ENCODE measurements at places on chromosomes 13 and 19.

GRCh38 chr13:25867038-25867437, 184.8 kb downstream of the SHISA2 start:
- DNase-seq, result no peak

- DNase-seq, result no peak
These were observed 136.7 kb downstream of the SOX1 start for GRCh38 chr13:112203614-112204013.

- DNase-seq, result no peak
These were observed 11.0 kb upstream of the ZNF766 start for GRCh38 chr19:52258426-52258825.

- no peak for DNase-seq
These were observed 8.8 kb downstream of the OBI1 start for GRCh38 chr13:78649997-78650716.

DNA sequence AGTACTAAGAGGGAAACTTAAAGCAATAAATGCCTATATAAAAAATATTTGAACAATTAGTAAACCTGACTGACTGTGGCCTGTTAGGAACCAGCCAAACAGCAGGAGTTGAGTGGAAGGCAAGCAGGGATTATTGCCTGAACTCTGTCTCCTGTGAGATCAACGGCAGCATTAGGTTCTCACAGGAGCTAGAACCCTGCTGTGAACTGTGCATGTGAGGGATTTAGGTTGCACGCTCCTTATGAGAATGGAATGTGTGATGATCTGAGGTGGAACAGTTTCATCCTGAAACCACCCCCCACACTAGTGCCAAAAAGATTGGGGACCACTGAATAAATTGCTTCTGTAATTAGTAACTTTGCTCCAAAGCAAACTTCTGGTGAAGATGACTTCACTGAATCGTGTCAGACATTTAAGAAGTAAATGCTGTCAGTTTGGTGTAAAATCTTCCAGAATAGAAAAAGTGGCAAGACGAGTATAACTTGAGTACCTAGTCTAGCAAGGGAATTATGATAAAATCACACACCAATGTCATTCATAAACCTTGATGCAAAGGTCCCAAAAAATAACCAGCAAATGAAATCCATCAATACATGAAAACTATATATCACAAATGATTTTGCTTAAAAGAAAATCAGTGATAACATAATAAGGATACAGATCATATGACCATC, 53.8 kb downstream of the SLC6A16 start:
- no peak for DNase-seq

- DNase-seq, result no peak
These were observed 345.3 kb downstream of the TEX29 start for GRCh38 chr13:111665691-111666095.

DNA sequence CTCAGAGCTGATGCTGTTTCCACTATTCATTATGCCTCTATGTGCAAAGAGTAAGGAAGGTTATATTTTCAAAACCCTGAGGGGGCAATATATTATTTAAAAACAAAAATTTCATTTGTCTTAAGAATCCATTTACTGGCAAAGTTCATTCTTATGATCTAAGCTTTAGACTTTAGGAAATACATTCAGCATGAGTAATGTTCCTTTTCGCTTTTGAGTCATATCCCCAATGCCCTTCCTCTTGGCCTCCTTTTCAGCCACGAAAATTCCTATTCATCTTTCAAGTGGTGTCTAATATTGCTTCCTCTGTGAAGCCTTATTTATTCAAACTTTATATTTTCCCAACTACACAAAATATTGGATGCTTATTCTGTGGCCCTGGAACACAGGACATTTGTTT, 1317.0 kb downstream of the PCDH9 start:
- DNase-seq, result no peak

GRCh38 chr19:19372656-19373416, 32.6 kb upstream of the GATAD2A start:
- no peak for DNase-seq

DNA sequence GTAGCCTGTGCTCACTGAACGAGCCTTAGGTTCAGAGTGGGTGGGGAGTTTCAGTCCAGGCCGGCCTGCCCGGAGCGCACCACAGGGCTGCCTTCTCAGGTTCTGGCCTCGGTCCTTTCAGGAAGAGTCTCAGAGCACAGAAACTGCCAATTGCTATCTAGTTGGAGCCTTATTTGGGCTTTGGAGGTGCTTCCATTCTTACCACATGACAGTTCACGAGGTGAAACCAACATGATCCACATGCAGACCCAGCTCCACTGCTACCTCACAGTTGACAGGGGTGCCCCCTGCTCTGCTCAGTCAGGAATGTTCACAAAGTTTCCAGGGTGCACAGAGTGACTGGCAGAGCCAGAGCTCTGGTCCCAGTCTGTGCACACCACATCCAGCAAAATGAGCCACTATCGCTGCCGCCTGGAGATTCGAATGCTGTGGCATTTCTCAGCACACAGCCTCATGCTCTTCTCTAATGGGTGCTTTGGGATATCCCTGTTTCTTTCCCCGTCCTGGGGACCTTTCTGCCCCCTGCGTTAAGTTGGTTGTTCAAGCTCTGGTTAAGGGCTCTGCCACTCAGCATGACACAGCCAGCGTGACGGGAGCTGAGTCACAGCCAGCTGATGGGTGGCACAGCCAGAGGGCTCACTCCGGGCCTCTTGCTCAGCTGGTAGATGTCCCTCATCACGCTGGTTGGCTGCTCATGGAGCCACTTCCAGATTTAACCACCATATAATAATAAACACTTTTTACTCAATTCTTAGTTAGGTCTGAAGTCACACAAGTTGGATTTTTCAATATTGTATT, 7.5 kb upstream of the SACS start:
- DNase-seq, result no peak

DNA sequence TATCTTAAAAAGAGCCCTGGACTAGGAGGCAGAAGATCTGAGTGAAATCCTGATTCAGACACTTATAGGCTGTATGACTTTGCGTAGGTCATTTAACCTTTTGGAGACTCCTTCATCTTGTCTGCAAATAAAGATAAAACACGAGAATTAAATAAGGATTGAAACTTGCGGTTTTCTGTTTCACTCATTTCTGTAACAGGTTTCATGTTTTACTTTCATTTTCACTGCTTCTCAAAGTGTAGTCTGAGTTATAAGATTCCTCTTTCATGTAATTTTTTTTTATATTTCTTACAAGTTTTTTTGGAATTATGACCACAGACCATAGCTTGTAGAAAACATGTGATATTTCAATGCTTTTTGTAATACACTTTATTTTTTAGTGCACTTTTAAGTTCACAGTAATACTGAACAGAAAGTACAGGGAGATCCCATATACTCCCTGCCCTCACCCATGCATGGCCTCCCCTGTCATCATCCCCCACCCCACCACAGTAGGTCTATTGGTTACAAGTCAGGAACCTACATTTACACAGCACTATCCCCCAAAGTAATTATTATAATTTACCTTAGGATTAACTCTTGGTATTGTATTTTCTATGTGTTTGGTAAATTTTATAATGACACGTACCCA, 174.6 kb downstream of the ITGBL1 start:
- DNase-seq, result no peak

DNA sequence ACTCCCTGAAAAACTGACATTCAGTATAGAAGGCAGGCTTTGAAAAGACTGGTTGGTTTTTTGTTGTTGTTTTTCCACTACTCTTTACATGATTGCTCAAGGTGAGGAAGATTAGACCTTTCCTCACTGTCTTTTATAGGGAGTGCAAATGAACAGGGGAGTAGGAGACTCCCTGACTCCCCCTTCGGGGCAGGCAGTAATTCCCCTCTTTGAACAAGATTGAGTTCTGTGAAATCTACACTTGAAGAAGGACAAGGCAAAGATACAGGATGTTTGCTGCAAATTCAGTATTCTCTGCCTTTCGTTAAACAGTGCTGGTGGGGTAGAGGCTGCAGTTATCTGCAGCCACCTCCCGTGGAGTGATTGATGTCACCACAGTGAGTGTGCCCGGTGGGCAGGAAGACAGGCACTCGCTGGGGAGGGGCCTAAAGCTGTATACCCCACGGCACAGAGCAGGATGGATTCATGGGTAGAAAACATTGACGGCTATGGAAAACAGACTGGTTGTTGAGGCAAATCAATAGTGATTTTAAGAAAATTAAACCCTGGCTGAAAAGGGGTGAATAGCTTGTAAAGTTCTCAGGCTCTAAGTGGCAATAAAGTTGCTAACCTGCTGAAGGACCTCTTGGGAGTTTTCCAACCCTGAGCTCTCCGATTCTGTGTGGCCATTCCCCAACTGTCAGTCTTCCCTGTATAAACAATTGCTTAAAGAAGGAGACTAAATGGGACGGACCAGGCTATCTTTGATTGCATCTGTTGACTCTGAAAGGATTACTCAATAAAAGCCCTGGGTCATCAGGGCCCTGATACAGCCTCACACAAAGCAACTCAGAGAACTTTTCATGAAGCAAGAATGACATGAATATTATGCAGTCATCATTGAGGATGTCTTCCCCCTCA, 308.3 kb downstream of the TBC1D4 start:
- DNase-seq, result no peak

DNA sequence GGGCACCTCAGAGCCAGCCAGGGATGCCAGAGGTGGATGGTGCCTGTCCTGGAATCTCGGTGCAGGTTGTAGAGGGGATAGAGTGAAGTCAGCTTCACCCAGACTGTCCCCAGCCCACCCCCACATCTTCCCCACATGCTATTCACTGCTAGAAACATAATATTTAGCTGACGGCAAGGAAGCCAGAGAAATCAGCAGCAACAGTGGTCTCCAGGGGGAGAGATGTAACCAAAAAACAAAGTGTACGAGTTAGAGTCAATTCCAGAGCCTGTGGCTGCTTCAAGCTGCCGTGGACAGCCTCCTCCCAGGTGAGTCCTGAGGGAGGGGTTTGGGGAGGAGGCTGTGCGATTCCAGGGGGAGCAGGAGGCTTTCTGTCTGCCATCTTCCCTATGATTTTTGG, 97.6 kb downstream of the ZNF536 start:
- DNase-seq, result no peak

GRCh38 chr19:32672841-32673240, 2.1 kb downstream of the ANKRD27 start:
- DNase-seq, result no peak

- DNase-seq, result no peak
These were observed 17.7 kb downstream of the PLEKHF1 start for GRCh38 chr19:29683009-29683408.

DNA sequence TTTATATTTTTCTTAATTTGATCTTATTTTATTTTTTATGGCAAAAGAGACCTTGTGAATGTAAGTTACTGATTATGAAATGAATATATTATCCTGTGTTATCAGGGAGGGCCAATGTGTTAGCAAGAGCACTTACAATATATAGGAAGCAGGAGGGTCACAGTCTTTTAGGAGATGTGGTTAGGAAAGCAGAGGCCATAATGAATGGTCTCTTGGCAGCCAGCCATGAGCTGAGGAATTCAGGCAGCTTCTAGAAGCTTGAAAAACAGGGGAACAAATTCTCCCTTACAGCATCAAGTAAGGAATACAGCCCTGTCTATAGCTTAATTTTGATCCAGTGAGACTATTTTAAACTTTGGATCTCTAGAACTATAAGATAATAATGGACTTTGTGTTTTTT, 2374.6 kb downstream of the PCDH9 start:
- no peak for DNase-seq

- DNase-seq, result no peak
These were observed 2.7 kb downstream of the PIAS4 start for GRCh38 chr19:4009990-4010807.
